ENCODE measurements at places on chromosomes 12 and 14. TPM values are rescaled to one million over a fixed set of nuclear protein-coding genes. Genes with fewer than 3 reads are reported as not detected.

GRCh38 chr12:102765736-102766135 lies 151.3 kb downstream of the PAH start:
- no peak for DNase-seq

GRCh38 chr12:91023326-91024004 lies 18.7 kb upstream of the EPYC start:
- DNase-seq: no peak

- no peak for DNase-seq
Observed at GRCh38 chr12:127396734-127397133, 870.2 kb upstream of the TMEM132C start.

DNA sequence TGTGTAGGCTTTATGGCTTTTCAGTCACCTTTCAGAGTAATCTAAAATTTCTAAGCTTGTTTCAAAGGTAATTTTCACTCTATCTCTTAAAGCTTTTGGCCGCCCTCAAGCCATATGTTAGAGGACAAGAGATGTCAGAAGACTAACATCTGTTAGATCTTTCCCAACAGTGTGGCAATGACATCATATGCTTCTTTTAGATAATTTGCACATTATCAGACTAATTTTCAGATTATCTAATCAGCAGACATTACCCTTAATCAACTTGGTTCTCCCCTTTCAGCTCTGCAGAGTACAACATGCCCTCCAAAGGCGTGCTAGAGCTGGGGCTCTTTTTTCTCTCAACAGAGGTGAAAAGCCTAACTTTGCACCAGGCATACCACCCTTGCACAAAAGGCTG lies 207.1 kb downstream of the DPF3 start:
- DNase-seq: no peak

DNA sequence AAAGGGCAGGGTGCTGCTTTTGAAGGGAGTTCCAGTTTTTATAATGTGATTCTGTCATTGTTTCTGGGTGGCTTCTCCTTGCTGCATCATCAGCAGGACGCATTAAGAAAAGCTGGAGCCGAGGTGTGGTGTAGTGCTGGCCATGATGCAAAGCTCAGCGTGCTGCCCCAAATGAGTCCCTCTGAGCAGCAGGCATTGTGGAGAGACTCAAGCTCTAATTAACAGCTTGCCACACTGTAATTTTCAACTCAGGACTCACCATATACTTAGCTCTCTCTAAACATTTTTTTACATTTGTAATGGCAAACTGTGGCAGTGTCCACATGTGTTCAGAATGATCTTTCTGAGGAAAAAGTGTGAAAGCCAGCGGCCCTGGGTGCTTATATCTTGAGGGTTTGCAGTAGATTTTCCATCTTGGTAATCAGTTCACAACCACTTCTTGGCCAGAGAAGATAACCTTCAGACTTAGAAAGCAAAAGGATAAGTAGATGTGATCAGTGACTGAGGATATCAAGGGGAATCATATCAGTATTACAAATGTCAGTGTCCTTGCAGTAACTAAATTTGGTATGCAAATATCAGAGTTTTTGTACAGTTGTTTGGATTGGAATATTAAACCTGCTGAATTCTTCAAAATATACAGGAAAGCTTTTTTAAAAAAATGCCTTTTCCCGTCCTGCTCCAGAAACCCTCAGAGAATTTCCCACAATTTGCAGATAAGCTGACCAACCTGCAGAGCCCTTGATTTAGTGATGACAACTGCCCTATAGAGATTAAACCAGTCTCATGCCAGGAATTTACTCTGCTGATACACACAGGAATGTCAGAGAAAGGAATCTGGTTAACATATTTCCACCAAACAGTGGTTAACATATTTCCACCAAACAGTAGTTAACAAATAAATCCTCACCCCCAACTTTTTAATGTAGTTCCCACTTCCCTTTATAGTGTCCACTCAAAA lies 63.6 kb downstream of the DAAM1 start:
- no peak for DNase-seq

GRCh38 chr14:59197695-59198262 lies 9.3 kb downstream of the DAAM1 start:
- no peak for DNase-seq

- no peak for DNase-seq
Observed at GRCh38 chr12:114287821-114288525, 118.0 kb downstream of the TBX5 start.

- no peak for DNase-seq
Observed at GRCh38 chr12:102437511-102437910, 42.9 kb downstream of the IGF1 start.

DNA sequence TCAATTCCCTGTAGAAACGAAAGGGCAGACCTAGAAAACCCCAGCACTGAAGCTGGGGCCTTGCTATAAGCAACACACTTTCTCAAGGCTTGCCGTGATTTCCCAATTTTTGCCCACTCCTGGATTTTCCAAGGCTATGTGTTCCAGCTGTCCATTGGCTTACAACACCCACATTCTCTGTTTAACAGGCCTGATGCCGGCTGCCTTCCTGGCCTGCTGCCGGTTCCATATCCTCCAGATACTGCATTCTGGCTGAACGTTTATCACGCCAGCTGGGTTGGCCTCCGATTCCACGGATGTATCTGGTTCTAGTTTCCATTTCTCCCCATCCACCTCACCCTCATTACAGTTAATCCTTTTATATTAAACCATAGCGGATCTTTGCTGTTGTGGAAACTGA lies 2.0 kb upstream of the PCNX1 start:
- DNase-seq: peak; percentile 51

- no peak for DNase-seq
Observed at GRCh38 chr12:58105225-58106119, 164.1 kb downstream of the ATP23 start.

GRCh38 chr12:57175428-57176138 lies 28.2 kb upstream of the LRP1-AS start:
- DNase-seq: peak; percentile 59

GRCh38 chr12:13576935-13577500 lies 380.5 kb downstream of the EMP1 start:
- no peak for DNase-seq

DNA sequence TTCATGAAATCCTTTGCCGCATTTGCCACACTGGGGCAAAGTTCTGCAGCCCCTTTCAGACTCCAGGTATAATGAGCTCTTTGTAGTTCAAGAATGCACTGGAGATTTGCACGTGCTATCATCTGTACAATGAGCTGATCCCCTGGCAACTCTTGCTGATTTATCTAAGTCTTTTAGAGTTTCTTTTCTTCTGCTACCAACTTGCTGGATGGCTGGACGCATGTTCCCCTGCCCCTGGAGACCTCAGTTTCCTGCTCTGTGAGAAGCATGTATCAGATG lies 103.2 kb downstream of the CMKLR1 start:
- DNase-seq: no peak

DNA sequence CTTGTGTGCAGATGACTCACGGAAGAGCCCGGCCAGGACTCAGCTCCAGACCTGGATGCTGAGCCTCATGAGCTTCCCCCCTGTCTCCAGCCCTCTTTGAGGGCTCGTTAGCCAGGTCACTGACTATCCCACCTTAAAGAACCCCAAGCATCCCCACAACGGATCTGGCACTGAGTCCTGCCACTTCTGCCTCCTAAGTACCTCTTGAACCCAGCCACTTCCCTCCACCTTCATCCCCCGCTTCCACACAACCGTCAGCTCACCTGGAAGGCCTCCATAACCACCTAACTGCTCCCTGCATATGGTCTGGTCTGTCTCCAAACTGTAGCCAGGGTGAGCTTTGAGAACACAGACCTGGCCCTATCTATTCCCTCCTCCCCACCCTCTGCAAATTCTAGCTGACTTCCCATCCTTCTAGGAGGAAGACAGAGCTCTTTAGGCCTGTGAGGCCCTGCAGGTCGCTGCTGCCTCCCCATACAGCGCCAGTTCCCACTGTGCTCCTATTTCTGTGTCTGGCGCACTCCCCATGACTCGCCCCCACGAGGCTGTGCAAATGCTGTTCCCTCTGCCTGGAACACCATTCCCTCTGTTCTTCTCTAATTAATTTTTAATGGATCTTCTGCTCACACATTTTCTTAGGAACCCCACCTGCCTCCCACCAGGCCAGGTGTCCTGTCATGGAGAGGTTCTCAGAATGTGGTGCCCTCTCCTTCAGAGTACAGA lies 2.9 kb upstream of the HSP90AA1 start:
- no peak for DNase-seq

GRCh38 chr12:78864870-78865463 lies 393 bp downstream of the SYT1 start:
- no peak for DNase-seq

DNA sequence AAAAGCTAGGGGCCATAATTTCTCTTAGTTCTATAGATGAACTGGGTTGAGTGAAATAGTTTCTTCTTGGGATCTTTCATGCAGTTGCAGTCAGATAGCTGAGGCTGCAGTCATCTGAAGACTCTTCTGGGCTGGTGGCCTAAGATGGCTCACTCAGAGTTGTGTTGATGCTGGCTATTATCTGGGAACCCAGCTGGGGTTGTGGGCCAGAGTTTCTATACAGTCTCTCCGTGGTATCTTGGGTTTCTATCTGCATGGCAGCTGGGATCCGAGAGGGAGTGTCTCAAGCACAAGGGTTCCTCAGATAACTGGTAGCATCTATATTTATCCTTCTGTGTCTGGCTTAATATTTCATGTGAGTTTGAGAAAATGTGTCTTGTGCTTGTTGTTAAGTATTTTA lies 21.1 kb downstream of the AVPR1A start:
- no peak for DNase-seq

GRCh38 chr12:212715-213526 lies 1.0 kb downstream of the SLC6A12 start:
- peak; percentile 75 for DNase-seq

GRCh38 chr14:105069871-105070759 lies 4.9 kb upstream of the GPR132 start:
- peak; percentile 82 for DNase-seq

DNA sequence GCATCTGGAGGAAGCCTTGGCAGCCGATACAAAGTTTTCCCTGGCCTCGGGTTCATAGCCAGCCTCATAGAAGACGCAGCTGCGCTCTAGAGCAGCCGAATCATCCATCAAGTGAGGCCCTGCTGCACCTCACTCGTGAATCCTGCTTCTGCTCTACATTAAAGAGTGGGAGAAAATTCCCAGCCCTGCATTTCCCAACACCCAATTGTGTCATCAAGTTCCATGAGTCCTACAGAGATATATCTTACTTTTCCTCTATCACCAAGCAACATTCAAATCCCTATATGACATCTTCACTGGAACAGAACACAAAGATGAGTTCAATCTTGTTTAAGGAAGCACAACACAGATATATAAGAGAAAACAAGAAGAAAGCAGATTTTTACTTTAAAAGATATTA lies 139.3 kb downstream of the TTC7B start:
- DNase-seq: no peak

DNA sequence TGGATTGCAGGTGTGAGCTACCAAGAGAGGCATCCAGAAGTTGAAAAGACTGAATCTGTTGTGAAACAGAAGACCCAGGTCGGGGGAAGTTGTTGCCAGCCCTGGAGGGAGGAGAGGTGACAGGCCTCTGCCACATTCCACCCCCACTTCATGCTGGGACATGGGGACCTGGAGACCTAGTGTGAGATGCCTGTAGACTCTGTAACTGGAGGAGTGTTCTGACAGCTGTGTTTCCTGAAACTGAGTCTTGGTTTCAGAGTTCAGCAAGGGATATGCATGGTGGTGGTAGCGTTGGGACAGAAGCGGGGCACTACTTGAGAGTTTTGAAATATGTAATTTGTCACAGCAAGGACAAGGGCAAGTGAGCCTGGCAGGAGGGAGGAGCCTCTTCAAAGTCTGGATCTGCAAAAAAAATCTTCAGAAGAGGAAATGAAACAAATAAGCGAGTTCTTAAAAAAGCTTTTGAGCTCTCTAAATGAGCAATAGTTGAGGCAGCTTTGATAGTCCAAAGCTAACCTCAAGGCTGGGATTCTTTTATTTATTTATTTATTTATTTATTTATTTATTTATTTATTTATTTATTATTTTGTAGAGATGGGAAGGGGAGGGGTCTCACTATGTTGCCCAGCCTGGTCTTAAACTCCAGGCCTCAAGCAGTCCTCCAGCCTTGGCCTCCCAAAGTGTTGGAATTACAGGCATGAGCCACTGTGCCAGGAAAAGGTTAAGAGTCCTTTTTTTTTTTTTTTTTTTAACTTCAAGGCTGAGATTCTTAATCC lies 58.9 kb upstream of the EEA1 start:
- no peak for DNase-seq

DNA sequence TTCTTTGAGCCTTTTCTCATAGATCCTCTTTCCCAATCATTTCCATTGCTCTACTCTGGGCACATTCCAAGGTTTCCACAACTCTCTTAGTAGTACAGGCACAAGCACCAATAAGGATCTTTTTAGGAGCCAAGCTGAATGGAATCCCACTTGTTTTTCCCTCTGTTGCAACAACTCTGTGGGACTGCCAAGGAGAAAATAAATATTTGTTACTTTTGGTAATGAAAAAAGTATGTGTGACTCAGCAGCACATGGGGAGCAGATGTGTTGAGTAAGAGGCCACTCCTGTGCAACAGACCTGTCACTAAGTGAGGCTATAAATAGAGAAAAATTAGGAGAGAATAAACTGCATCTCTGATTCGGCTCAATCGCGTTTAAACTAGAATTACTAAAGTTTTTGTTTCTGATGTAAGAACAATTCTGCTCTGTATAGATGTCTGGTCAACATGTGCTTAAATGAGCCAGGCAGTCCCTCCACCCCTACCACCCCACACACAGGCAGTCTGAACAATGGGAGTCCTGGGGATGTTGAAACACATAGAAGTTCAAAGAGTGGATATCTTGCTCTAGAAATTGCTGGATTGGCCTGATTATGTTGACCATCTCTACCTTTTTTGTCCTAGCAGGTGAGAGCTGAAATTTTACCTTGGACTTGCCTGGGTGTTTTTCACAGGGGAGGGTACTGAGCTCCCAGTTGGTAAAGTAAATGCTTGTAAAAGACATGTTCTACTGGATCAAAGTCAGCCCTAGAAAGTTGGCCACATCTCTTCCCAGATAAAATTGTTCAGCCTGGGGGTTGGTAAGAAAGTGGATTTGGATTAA lies 244.3 kb upstream of the NOVA1 start:
- DNase-seq: no peak

GRCh38 chr12:47899466-47899865 lies 5.3 kb downstream of the VDR start:
- DNase-seq: no peak

DNA sequence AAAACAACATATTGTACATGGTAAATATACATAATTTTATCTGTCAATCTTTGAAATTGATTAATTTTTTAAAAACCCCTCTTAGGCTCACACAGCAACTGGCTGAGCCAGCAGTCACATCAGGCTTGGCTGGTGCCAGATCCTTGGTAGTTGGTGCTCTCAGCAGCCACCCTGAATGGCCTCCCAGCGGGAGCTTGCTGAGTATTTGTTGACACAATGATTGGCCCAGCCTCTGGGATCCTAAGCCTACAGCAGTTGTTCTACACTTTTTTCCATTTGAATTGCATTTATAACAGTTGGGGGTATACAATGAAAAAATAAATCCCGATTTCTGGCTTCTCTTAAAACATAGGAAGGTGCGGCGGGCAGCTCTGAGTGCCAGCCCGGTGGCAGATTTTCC lies 11.1 kb downstream of the PRKAB1 start:
- no peak for DNase-seq

GRCh38 chr12:32534698-32535097 lies 135.3 kb downstream of the FGD4 start:
- DNase-seq: no peak

CLEC9A gene
- total RNA-seq: 0.17 TPM

DDX23 gene
- 66.5 TPM for total RNA-seq

GALNT6 gene
- 7.6 TPM for total RNA-seq

IL31 gene
- total RNA-seq: not detected

SERPINA9 gene
- not detected for total RNA-seq

PLD4 gene
- total RNA-seq: 0.93 TPM

AQP6 gene
- not detected for total RNA-seq
